ENCODE measurements at places on chromosomes 12 and 14.

DNA sequence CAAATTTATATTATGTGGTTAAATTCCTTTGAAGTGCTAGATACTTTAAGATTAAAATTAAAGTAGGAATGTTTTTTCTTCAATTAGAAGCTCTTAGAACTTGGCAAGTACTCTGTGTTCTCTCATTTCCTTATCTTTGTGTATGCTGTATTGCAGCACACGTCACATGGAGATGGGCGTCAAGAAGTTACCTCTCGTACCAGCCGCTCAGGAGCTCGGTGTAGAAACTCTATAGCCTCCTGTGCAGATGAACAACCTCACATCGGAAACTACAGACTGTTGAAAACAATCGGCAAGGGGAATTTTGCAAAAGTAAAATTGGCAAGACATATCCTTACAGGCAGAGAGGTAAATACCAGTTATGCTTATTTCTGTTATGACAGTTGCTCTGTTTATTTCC lies 19.7 kb downstream of the MARK3 start:
- DNase-seq, result peak; percentile 36

GRCh38 chr12:123767613-123768012 lies 5.5 kb downstream of the DNAH10 start:
- DNase-seq, result no peak

DNA sequence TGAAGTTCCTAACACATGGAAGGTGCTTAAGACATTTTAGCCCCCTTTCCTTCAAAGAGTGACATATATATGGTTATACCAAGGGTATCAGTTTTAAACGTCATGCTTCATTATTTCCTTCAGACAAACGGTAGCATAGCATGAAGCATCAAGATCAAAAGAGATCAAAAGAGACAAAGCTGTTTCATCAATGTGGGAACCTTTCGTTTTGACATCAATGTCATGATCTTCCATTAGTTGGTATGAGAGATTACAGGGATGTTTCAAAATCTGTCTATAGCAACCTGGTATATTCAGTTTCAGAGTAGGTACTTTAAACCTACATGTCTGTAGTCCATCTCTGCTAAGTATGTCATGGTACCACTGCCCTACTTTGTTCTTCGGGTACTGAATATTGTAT lies 28.3 kb downstream of the PUS7L start:
- DNase-seq, result no peak

DNA sequence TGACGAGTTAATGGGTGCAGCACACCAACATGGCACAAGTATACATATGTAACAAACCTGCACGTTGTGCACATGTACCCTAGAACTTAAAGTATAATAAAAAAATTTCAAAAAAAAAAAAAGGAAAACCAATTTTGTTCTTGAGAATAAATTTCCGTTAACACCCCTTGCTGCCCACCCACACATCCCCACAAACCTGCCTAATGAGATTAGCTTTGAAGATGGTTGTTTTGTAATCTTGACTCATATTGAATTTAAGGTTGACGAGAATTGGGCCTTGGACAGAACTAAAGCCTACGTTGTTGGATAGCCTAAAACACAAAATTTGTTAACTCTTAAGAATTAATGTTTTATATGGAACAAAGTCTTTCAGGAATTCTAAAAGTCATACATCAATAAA lies 52.9 kb downstream of the SYT1 start:
- DNase-seq, result no peak

DNA sequence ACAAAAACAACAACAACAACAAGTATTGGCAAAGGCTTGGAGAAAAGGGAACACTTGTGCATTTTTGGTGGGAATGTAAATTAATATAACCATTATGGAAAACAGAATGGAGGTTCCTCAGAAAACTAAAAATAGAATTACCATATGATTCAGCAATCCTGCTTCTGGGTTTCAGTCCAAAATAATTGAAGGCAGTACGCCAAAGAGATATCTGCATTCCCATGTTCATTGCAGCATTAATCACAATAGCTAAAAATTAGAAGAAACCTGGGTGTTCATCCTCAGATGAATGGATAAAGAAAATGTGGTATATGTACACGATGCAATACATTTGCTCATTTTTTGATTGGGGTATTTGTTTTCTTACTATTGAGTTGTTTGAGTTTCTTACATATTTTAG lies 813.0 kb downstream of the NRXN3 start:
- no peak for DNase-seq

GRCh38 chr12:56220611-56221231 lies 1.0 kb downstream of the RNF41 start:
- DNase-seq, result peak; percentile 79

DNA sequence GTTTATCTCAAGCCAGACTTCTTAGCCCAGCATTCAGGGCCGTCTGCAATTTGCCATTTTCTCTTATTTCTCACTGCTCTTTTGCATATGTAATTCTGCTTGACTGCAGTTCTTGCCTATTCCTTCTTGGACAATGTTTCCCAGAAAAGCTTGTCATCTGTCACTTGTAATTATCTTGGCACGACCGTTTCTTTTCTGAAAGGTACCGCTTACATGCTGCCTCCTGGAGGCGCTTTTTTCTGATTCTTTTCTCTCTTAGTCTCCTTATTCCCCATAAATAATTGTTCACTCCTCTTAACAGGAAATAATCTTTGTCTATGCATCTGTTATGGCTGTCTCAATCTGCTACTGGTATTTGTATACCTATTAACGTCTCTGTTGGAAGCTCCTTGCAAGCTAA lies 1.2 kb upstream of the ALDH1L2 start:
- DNase-seq, result no peak

GRCh38 chr12:119169150-119169549 lies 9.6 kb upstream of the HSPB8 start:
- DNase-seq, result no peak

DNA sequence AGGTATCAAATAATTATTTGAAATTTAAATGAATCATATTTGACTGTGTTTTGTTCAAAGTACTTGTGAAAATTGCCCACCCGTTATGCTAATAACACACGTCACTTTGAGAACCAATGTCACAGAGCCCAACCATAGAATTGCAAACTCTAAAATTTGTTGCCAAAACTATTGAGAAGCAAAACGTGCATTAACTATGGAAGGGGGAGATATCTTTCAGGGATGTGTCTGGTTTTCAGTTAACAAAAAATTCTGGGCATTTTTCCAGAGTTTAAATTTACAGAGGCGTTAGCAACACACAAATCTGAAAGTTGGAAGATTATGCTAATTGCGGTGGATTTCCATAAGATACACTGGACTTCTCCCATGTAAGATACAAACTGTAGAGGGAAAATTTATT lies 371.8 kb upstream of the E2F7 start:
- no peak for DNase-seq

- no peak for DNase-seq
Measured at GRCh38 chr12:100332852-100333251, 24.0 kb upstream of the SLC17A8 start.

- DNase-seq, result peak; percentile 81
Measured at GRCh38 chr12:7241404-7242005, 52.0 kb downstream of the PEX5 start.

- no peak for DNase-seq
Measured at GRCh38 chr14:99808515-99808914, 15.3 kb downstream of the EML1 start.

- DNase-seq, result no peak
Measured at GRCh38 chr12:115324949-115325593, 641.1 kb upstream of the TBX3 start.

DNA sequence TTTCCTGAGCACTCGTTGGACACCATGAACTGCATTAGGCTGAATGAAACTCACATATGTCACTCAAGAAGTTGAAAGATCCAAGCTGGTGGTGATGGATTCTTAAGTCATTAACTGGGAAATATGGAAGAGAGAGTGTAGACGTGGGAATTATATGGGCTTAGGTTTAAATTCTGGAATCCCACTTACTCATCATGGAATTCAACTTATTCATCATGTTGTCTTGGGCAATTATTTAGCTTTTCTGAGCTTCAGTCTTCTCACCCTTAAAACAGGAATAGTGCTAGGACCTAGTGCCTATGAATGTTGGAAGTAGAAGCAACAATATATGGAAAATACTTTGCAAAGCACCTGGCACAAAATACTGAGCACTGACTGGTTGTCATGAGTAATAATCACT lies 292.4 kb upstream of the TBX3 start:
- no peak for DNase-seq

- DNase-seq, result no peak
Measured at GRCh38 chr12:3632256-3632655, 120.7 kb downstream of the CRACR2A start.

DNA sequence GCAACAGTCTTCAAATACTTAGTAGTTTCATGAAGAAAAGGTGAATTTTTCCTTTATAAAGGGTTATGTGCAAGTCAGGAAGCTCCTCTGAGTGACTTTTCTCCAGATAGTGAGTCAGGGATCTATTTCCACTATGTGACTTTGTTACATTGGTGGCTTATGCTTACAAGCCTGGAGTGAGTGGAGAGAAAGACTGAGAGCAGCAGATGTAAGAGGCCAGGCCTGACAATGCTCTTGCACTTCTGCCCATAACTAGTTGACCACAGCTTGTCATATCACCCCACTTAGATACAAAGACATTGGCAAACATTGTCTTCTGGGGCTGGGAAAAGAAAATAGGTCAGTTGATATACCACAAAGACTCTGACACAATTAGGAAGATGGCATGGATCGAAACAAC lies 236.5 kb downstream of the PDZRN4 start:
- no peak for DNase-seq

DNA sequence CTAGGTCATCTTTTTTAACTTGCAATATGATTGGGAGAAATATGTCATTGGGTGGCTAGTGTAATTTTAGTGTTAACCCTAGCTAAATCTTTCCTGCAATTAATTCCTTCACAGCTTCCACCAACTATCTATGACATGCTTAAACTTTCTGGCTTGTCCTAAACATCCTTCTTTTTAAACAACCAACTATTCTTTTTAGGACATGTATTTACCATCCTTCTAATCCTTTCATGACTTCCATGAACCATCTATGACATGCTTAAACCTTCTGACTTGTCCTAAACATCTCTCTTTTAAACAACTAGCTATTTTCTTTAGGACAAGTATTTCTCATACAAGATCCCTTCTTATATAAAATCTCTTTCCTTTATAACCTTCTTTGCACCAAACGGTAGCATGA lies 179.6 kb upstream of the PDZRN4 start:
- DNase-seq, result no peak

- DNase-seq, result no peak
Measured at GRCh38 chr12:48990552-48990951, 8.6 kb downstream of the DDN start.

DNA sequence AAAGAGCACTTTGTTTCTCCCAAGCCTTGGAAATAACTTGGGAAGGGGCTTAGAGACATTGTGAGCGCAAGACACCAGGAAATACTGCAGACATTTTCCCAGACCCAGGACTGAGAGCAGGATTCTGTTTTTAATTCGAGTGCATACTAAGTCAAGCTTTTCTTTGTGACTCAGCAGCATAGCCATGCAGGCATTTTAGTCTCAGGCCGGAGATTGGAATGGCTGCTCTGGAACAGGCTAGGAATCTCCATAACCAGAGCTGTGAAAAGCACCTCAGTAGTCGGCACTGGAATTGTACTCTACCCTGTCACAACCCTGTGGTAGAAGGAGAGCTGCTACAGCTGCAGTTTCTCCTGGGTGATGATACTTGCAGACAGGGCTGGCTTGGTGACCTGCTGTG lies 28.9 kb upstream of the GARIN6 start:
- no peak for DNase-seq

Measured in erythroblast (primary cell).